HFFc6 (cell line): ENCODE measurements at places on chromosomes 2 and 18.

DNA sequence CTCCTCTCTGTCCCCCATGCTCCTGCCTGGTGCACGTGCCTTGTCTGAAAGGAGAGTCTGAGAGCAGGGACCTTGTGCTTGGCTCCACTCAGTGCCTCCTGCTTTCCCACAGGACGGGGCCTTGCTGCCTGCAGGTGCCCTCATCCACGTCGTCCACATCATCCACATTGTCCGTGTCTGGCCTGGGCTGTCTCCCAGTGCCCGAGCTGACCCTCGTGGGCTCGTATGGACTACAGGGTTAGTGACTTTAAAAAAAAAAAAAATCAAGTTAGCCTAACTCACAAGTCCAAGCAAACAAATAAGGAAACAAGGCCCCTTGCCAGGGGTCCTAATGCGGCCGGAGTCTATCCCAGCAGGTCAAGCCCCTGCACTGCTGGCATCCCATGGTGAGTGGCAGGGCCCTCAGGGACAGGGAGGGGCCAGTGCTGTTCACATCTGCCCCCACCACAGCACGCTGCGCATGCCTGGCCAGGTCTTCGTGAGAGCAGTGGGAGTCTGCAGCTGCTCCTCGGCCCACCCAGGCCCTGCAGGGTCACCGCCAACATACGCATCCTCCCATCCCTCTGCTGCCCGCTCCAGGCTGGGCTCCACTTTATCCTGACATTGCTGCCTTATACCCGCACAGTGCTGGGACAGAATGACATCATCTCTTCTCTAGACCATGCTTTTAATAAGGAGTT is 232.6 kb downstream of the NDUFA10 start:
- DNase-seq: no peak

GRCh38 chr18:38318416-38318815 is 752.8 kb upstream of the CELF4 start:
- no peak for DNase-seq

- DNase-seq: no peak
These were observed 12.2 kb downstream of the ICOS start for GRCh38 chr2:203948733-203949132.

- DNase-seq: peak; percentile 45
These were observed 42.2 kb downstream of the HIBCH start for GRCh38 chr2:190277234-190278112.

- DNase-seq: no peak
These were observed 57.7 kb upstream of the CTIF start for GRCh38 chr18:48481092-48481491.

DNA sequence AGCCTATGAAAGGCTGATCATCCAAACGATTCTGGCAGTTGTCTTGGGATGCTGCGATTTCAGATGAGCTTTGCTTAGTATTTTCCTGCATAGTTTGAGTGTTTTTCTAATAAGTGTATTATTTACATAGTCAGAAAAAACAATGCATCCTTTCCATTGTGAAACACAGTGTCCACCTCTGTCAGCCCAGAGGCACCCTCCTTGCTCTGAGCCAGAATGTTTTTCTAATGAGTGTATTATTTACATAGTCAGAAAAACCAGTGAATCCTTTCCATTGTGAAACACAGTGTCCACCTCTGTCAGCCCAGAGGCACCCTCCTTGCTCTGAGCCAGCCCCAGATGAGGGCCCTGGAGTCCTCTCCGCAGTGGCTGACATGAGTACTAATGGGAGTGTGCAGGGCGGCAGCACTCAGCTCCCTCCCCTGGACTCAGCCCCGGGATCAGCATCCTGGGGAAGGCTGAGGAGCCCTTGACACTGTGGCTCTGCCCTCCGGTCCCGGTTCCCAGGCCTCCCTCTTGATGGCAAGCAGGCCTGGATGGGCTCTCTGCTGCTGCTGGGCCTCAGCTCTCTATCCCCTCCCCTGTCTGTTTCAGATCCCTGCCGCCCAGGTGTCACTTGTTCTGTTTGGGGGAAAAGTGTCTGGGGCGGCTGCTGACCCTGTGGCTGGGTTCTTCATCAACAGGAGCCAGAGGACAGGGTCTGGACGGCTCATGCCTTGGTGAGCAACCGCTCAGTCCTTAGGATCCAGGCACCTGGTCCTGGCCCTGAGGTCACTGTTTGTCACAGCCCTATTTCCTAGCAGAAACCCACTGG is 5.9 kb downstream of the MFSD2B start:
- DNase-seq: peak; percentile 88

DNA sequence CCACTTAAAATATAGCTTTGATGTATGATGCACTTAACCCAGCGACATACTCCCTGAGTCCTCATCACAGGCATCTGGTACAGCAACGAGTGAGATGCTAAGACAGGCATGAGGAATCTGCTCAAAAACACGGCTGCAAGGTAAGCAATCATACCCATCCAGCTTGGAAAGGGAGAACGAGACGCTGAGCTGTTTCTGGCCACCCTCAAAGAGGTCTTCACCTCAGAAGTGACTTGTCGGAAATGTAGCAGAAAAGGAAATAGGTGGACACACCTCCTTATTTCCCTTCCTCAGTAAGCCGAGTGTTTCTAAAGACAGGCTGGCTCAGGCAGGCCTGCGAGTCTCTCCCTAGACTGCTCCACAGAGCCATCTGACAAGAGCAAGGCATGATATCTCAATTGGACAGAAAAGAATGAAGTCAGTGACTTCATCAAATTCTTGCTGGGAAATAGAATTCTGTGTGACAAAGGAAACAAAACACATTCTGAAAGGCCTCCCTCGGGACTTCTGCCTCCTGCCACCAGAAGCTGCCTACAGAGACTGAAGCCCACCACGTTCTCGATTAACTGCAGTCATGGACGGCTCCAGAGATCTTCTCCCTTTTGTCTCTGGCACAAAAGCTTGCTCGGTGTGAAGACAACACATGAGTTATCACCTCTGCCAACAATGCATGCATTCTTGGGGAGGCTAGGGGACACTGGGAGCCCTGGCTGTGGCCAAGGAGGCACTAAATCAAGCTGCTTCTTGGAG is 84.3 kb downstream of the UXS1 start:
- no peak for DNase-seq

DNA sequence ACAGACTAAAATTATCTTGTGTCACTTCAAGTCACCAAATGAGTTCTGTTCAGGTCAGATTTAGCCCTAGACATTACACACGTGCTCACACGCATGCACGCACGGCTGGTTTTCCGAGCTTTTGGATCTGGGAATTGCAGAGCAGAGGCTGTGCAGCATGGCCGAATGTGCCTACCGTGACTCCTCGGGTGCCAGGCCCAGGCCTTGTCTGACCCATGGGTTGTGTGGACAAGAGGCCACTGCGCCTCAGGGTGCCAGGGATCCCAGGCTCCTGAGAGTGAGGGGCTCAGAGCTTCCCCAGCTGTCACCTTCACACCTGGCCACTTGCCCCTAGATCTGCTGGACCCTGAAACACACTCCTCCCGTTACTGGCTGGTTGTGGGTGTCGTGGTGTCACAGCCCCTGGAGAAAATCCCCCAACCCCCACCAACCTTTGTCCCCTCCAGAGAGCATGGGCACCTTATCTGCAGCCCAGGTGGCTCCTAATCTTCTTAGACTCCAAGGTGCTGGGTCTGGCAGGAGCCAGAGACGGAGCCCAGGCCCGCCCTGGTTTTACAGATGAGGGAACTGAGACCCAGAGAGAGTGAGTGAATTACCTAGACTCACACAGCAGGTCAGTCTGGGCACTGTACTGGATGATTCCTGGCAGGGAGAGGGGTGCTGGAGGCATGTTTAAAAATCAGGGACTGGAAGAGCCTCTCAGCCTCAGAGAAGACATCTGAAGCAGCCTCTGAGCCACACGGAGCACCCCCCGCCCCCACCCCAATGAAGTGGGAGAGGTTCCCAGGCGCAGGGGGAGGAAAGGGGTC is 56.8 kb downstream of the ATOH8 start:
- DNase-seq: no peak

- no peak for DNase-seq
These were observed 123.2 kb upstream of the BCL2L11 start for GRCh38 chr2:110997331-110998045.

- no peak for DNase-seq
These were observed 692.8 kb downstream of the RNF144A start for GRCh38 chr2:7609974-7610373.

GRCh38 chr2:2686222-2686621 is 355.1 kb upstream of the MYT1L start:
- no peak for DNase-seq

DNA sequence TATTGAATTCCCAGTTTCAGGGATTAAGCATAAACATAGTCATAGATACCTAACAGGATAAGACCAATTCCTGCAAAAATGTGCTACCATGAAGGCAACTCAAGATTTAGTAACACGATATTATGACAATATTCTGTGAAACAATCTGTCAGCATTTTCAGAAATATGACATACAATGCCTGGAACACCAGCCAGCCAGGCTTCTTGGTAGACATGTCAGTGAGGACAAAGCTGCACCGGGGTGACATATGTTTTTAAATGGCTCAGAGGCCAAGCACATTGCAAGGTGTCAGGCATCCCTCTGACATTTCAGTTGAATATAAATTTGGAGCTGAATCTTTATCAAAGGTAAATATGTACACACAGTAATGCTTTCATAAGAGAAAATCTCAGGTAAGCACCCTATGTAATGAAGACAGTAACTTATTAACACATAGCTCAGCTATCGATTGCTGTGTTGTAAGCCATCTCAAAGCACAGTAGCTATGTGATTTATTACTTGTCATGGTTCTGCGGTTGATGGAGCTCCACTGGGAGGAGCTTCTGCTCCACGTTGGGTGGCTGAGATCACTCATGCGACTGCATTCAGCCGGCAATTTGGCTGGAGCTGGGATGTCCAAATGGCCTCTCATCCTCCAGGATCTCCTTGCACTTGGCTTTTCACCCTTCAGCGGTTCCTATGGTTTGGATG is 31.9 kb upstream of the EML6 start:
- no peak for DNase-seq

GRCh38 chr2:60294901-60295635 is 258.4 kb downstream of the BCL11A start:
- no peak for DNase-seq

DNA sequence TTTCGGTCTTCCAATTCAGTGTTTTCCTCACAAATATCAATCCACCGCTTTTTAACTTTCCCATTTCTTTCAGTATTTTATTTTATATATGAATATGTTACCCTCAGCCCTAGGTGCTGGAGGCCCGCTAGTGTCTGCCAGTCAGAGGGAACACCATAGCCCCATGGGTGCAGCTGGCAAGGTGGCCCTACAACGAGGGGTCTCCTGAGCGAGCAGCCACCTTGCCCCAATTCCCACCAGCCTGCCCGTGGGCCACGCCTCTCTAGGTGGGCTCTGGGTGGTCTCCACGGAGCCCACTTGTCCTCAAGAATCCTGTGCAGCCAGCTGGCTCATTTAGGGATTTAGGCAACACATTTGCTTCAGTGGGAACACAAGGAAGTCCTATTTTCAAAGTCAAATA is 72.5 kb upstream of the RGPD5 start:
- DNase-seq: no peak

DNA sequence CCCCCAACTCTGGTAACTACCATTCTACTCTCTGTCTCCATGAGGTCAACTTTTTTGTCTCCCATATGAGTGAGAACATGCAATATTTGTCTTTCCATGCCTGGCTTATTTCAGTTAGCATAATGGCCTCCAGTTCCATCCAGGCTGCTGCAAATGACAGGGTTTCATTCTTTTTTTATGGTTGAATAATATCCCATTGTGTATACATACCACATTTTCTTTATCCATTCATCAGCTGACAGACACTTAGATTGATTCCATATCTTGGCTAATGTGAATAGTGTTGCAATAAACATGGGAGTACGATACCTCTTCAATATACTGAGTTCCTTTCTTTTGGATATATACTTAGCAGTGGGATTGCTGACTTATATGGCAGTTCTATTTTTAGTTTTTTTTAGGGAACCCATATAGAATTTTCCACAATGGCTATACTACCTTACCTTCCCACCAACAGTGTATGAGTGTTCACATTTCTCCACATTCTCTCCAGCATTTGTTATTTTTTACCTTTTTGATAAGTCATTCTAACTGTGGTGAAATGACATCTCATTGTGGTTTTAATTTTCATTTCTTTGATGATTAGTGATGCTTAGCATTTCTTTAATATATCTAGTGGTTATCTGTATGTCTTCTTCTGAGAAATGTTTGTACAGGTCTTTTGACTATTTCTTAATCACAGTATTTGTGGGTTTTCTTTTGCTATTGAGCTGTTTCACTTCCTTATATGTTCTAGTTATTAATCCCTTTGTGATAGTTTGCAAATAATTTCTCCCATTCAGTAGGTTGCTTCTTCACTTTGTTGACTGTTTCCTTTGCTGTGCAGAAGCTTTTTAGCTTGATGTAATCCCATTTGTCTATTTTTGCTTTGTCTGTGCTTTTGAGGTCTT is 112.2 kb downstream of the SRBD1 start:
- no peak for DNase-seq

GRCh38 chr2:217114117-217114516 is 254.3 kb upstream of the TNP1 start:
- DNase-seq: no peak

DNA sequence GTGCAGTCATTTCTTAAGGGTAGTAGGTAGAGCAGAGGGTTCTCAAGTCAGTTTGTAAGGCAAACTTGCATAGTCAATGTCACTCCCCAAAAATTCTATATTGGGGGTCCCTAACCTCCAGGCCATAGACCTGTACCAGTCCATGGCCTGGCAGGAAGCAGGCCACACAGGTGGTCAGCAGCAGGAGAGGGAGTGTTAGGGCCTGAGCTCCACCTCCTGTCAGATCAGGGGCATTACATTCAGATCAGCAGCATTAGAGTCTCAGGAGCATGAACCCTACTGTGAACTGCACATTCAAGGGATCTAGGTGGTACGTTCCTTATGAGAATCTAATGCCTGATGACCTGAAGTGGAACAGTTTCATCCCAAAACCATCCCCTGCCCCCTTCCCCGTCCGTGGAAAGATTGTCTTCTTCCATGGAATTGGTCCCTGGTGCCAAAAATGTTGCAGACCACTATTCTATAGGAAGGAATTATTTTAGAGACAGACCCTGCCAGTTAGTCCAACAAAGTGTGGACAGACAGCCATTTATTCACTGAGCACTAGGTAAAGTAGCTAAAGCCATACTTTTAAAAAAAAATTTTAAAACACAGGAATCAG is 6.7 kb downstream of the COA5 start:
- peak; percentile 32 for DNase-seq

DNA sequence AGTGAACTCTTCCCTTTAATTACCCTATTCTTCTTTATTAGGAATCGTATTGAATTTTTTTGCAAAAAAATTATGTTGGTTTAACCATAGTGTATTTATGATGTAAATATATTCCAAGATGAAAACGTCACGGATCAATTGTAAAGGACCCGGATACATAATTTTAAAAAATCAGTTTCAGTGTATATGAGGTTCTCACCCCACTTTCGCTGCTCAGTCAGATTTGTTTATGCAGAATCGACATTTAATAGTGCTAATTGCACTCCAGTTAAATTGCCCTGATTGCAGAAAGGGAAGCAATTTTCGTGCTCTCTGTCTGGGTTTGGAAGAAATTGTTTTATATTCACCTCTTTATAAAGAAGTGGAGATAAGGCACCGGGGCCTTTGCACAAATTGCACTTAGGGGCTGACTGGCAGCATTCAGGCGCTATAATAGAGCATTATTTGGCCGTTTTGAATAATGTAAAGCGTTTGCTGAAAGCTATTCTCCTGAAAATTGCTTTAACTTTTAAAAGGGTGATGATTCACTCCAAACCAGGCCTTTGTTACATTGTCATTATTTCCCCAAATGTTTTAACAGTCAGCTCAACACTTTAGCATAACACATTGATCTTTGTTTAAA is 3.0 kb upstream of the SP9 start:
- no peak for DNase-seq

- no peak for DNase-seq
These were observed 15.4 kb upstream of the DSC3 start for GRCh38 chr18:31057917-31058316.

- no peak for DNase-seq
These were observed 46.9 kb downstream of the SLC66A2 start for GRCh38 chr18:79904357-79905147.
